ENCODE measurements at places on chromosomes 2 and 18.

DNA sequence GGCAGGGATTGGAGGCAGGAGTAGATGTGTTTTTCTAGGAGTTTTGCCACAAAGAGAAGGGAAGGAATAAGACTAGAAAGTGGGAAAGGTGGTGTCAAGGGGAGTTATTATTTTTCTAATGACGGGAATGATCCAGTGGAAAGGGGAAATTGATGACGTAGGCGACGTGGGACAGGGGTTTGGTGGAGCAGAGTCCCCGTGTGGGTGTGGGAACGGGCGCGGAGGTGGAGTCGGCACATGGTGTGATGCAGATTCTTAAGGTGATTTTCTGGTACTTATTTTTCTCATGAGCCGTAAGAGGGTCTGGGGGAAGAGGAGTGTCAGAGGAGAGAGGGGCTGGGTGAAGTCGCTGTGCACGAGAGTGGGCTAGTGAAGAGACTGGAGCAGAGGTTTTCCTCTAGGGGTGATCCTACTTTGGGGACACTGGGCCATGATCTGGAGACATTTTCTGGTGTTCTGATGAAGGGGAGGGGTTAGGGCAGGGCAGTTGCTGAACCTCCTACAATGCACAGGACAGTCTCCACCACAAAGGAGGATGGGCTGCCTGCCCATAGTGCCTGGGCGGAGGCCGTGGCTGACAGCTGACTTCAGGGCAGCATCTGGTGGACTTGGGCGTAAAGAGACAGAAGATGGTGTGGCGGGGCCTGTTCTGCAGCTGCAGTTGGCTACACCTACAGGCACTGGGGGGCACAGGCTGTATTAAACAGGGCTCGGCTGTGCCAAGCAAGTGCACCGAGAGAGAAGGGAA is 30.0 kb downstream of the TRAF3IP1 start:
- DNase-seq = no peak

DNA sequence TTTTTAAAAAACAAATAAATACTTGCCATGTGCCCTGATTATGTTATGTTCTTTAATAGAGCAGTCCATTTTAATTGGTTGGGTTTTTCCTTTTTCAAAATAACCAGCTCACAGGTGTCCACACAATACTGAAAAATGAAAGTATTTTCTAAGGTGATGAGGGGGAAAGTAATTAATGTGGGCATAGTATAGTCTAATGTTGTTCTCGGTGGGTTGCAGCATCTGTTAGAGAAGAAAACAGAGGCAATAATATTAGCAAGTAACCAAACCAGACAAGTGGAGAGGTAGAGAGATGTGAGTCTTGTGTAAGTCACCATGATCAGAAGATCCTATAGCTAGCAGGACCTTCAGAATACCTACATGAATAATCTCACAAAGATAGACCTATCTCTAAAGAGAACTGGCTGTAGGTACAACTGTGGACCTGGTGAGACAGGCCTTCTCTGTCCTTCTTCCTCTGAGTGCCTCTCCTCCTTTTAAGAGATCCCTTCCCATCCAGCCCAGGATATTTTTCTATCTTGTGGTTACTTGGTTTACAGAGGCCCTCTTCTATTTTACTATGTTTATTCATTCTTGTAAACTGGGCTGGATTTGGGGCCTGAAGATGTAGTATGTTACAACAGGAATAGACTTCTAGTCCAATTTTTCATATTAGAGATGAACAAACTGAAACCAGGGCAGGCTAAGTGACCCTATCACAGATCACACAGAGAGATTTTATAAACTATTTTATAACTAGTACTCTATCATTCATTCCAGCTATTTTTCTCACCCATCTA is 67.1 kb upstream of the MSTN start:
- DNase-seq = no peak

DNA sequence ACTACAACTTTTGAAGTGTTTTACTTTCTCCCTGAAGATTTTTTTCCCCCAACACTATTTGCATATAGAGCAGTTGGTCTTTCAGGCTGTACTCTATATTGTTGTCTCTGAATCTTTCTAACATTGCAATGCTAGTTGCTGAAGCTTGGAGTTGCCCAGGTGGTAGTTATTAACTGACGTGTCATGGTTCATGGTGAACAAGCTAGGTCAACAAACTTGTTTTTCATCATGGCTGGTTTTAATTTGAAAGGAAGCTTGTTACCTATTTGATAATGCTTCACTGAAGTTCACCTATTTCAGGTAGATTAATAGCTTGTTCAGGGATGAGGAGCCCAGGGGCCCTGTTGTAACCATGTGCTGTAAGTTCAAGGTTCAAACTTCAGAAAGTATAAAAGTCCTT is 158.8 kb upstream of the ZEB2 start:
- DNase-seq = no peak

DNA sequence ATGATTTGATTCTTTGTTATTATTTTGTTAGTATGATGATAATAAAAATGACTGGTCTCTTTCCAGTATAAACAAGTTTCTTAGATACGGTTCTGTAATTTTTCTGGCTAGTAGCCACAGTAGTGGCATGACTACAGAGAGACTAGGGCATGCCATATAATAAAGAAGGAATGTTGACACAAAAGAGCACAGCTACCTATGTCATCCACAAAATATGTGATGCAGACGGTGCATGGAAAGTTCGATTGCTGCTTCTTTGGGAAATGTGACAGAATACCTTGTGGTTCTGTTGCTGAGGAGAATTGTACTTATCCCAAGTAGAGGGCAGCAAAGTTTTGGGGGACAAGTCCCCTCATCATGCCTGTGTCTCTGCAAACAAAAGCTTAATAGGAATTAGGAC is 26.1 kb upstream of the SETBP1 start:
- no peak for DNase-seq

DNA sequence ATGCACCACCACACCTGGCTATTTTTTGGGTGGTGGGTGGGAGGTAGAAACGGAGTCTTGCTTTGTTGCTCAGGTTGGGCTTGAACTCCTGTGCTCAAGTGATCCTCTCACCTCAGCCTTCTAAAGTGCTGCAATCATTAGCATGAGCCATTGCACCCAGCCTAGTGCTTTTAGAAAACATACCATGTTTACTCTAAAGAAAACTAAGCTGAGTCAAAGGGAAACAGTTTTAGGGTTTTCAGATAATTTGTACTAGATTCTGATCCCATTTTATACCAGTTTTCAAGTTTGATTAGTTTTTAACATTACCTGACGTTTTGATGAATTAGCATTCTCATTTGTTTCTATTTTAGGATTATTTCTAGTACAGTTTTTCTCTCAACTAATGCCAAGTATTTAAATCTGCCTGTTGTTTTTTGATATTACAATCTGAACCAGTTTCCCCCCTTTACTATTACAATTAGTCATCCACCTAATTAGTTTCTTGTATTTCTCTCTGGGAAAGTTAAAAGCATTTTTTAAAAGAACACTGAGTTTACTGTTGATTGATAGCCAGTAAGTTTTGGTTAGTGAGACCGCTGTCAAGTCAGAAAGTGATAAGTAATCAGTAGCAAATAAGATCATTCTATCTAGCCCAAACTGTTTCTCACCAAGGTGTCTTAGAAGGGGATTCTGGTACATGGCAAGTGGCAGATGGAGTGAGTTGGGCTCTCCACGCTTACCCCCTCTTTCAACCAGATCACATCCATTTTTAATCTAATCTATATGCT is 24.2 kb upstream of the TBR1 start:
- DNase-seq = no peak

- DNase-seq = no peak
These were observed 68.2 kb downstream of the HPCAL1 start for GRCh38 chr2:10370895-10371294.

DNA sequence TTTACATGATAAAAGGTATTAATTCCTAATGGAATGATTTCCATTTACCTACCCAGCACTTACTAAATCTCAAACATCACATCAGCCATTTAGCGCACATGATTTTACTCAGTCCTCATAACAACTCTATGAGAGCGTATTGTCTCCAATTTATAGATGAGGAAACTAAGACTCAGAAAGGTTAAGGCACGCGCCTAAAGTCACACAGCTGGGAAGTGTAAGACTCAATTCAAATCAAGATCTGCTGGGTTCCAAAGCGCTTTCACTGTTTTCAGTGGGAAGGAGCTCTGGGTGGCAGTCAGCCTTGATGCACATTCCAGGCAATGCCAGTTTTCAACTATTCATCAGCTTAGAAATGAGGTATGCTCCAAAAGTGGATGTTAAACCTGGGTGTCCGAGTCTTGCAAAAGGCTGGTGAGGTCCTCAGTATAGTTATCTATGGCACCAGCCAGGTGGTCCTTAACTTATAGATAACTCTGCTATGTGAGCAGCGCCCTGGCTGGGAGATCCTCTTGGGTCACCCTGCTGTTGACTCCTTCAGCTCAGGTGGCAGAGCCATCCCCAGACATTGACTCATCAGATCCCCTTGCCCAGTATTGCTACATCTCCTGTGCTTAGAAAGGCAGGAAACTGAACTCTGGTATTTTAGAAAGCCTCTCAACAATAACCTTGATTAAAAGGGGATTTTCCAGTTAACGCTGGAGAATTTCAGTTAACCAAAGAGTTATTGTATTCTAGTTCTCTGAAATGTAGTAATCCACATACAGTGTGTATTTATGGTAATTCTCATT is 47.1 kb downstream of the SLC4A1AP start:
- no peak for DNase-seq

- no peak for DNase-seq
These were observed 158.5 kb upstream of the PID1 start for GRCh38 chr2:229429589-229429988.

GRCh38 chr2:216827073-216827720 is 32.7 kb downstream of the TNP1 start:
- DNase-seq = no peak

GRCh38 chr2:224937887-224938286 is 104.4 kb downstream of the DOCK10 start:
- no peak for DNase-seq

- no peak for DNase-seq
These were observed 162.6 kb upstream of the SIX3 start for GRCh38 chr2:44778671-44779476.

DNA sequence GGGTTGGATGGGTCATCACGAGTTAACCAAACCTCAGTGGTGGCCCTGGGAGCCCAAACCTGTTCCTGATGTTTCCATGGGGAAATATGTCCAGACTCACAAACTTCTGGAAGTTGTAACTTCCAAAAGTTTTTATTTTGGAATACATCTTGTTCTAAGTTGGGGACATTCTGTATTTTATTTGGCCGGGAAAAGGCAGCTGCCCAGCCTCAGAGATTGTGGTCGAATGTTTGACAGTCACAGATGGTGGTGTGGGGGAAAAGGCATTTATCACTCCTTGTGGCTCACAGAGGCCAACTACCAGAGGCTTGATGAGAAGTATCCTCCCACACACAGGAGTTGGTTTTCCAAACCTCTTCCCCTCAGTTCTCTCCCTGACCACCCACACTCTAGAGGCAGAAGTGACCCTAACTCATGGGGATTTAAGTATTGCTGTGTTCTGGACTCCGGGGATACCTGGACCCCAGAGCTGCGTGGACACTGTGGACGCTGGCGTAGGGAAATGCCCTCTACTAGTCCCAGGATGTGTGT is 124.7 kb upstream of the PPP1CB start:
- DNase-seq = no peak

DNA sequence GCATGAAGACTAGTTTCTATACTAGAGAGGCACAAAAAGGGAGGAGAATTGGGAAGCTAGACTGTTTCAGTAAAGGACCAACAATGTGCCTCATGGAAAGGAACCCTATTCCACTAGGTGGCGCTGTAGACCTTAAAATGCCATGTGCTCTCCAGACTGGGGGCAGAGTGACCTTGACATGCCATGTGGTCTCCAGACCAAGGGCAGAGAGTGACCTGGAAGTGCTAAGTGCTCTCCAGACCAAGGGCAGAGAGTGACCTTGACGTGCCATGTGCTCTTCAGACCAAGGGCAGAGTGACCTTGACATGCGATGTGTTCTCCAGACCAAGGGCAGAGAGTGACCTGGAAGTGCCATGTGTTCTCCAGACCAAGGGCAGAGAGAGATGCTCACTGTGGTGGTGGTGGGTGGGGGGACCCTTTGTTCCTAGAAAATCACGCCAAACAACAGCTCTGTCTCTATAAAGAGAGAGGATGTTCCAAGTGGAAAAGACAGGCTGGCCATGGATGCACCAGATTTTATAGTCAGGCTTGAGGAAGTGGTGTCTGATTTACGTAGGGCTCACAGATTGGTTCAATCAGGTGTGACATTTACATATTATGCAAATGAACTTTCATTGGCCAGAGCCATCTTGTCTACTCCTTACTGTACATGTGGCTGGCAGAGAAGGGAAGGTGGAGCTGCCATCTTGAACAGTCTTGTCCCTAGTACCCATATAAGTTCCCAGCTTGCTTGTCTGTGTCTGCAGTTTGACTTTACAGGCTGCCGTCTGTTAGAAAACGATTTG is 344.0 kb upstream of the DDX18 start:
- peak; percentile 31 for DNase-seq

- no peak for DNase-seq
These were observed 27.0 kb downstream of the GREB1 start for GRCh38 chr2:11560806-11561205.

GRCh38 chr18:13366962-13367892 is 148.7 kb downstream of the LDLRAD4 start:
- no peak for DNase-seq

- DNase-seq = no peak
These were observed 186.9 kb downstream of the TWIST2 start for GRCh38 chr2:239034561-239035341.

DNA sequence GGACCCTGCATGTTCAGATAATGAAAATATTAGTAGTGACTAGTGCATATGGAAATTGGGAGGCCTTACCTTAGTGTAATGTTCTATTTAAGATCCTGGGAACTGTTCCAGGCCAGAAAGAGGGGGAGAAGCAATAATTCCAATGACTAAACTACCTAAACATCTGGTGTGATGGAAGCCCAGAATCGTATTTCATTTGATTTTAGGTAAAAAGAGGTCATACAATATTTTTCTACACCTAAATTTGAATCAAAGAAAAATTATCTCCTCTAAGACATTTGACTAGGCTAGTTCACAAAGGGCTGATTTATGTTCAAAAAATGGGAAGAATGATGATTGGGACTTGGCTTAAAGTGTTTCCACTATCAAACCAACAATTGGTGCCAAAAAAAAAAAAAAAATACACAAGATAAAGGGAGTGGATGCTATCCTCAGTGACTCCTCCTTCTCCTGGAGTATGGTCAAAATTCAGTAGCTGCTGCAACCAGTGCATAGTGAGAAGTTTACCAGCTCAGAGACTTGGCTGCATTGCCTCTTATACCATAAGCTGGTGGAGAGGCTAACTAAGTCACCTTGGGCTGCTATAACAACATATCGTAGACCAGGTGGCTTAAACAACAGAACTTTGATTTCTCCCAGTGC is 1038.3 kb upstream of the ACVR2A start:
- no peak for DNase-seq

DNA sequence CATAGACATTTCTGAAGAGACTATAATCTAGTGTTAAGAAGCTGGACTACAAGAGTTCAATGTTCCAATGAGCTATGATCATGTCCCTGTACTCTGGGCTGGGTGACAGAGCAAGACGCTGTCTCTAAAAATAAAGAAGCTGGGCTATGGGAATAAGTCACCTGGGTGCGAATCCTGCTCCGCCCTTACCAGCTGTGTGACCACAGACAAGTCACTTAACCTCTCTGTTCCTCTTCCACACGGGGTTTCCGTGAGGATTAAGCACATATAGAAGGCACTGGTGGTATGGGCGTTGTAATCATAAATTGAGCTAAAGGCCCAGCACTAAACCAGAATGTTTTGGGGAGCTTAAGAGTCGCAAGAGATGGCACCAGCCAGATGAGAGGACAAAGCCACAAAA is 178.5 kb downstream of the HAUS1 start:
- no peak for DNase-seq

- no peak for DNase-seq
These were observed 11.3 kb upstream of the KCNF1 start for GRCh38 chr2:10900216-10901109.

All from stimulated activated CD4-positive, alpha-beta T cell treated with anti-CD3 and anti-CD28 coated beads, Interleukin-15, amount 100 ng/mL, for 24 hours (primary cell).